Cardiac fibroblast (primary cell): ENCODE measurements at places on chromosomes 6 and 20.
A peak's percentile ranks its signal among the peaks of the same experiment; 100 is the strongest.

- peak; percentile 87 for DNase-seq
Observed at GRCh38 chr20:21315138-21315537, 12.0 kb downstream of the XRN2 start.

GRCh38 chr20:62080249-62080990, 14.7 kb upstream of the TAF4 start:
- DNase-seq, result no peak

GRCh38 chr6:142802124-142802523, 142.9 kb downstream of the HIVEP2 start:
- DNase-seq, result peak; percentile 91

- DNase-seq, result no peak
Observed at GRCh38 chr20:59996108-59996507, 37.9 kb downstream of the CDH26 start.

GRCh38 chr20:3560578-3560977, 89.8 kb downstream of the ATRN start:
- no peak for DNase-seq

DNA sequence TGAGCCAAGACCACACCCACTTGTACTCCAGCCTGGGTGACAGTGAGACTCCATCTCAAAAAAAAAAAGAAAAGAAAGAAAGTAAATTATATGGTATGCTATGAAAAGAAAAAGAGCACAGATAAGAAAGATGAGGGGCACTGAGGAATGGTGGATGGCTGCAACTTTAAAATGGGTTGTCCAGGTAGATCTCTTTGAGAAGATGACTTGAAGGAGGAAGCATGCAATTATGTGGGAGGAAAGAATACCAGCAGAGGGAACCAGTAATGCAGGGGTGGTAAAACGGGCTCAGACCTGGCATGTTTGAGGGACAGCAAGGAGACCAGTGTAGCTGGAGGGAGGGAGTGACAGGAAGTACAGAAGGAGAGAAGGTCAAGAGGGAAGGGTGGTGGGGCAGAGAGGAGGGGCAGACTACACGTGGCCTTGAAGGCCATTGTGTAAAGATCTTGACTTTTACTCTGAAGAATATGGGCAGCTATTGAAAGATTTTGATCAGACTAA, 22.3 kb downstream of the LINC00237 start:
- no peak for DNase-seq

GRCh38 chr20:45944151-45944964, 9.9 kb downstream of the PCIF1 start:
- peak; percentile 51 for DNase-seq

DNA sequence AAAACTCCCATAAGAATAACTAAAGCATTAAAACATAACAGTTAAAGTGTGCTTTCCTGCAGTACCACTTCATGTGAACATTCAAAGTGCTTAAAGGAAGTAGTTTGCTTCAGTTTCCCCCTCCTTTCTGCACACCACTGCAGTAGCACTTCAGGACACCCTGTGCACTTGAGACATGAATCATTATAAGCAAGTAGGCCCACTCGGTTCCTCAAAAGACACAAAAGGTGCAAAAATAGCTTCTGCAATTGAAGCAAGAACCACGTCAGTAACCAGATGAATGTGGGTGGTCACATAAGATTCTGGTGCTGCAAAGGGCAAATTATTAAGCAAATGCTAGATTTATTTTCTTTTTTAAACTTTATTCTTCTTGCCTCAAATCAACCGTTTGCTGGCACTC, 160.6 kb downstream of the HIVEP2 start:
- DNase-seq, result no peak

- no peak for DNase-seq
Observed at GRCh38 chr6:111759331-111759835, 113.9 kb downstream of the FYN start.

DNA sequence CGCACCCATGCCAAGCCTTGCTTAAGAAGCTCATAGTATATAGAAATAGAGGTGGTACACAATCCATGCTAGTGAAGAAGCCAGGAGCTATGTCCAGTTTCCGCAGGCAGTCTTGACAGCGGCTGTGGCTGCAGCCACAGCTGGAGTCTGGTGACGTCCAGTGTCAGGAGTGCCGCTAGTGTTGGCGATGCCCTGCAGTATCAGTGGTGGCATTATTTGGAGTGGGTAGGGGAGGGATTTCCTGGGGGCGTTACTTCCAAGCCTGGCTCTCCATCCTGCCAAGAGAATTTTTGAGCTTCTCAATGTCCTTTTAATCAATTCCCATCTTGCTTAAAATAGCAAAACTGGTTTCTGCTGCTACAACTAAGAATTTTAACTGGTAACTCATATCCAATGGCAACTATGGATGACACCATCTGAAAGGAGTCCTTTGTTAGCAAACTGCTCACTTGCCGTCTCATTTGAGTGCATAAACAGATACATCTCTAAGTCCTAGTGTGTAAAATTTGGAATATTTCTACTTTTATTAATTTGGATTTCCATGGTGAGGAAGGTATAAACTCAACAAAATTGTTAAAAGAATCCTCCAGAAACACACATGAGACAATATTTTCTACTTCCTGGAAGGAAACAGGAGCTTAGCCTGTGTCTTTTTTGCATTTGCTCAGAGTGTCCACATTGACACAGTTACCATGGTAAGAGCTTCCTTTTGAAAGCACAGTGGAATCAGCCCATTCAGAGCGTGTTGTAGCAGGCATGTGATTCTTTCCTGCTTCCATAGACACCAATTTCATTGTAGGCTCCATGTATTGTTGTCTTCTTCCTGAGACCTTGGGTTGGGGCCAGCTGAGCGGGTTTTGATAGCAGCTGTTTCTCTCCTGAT, 44.6 kb upstream of the PXDC1 start:
- peak; percentile 64 for DNase-seq

DNA sequence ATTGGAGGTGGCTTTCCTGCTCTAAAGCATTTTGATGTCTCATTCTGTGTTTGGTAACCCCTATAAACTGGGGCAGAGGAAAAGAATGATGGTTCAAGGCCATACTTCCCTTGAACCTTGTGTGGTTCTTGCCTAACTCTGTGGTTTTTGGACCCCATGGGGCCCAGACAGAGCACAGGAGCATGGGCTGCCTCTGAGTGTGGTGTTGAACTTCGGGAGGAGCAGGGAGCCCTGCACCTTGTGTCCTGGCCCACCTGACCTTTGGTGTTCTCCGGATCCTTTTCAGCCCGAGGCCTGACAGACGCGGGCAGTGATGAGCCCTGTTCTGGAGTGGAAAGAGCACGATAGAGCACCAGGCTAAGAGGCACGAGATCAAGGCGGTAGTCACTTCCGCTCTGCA, 18.8 kb downstream of the TMEM74B start:
- DNase-seq, result no peak

DNA sequence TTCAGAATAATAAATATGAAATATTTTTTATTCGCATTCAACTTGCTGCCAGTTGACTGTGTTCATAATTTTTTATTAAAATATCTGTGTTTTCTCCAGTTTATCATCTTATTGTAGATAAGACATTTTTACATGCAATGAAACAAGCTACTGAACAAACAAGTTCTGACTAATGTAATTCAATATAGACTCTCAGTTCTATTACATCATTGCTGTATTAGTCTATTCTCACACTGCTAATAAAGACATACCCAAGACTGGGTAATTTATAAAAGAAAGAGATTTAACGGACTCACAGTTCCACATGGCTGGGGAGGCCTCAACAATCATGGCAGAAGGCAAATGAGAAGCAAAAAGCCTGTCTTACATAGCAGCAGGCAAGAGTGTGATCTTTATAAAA, 1357.7 kb upstream of the CITED2 start:
- DNase-seq, result peak; percentile 26

GRCh38 chr6:29790626-29791025, 37.0 kb upstream of the HLA-G start:
- DNase-seq, result no peak

GRCh38 chr6:43292763-43293318, 5.2 kb upstream of the SLC22A7 start:
- DNase-seq, result no peak

DNA sequence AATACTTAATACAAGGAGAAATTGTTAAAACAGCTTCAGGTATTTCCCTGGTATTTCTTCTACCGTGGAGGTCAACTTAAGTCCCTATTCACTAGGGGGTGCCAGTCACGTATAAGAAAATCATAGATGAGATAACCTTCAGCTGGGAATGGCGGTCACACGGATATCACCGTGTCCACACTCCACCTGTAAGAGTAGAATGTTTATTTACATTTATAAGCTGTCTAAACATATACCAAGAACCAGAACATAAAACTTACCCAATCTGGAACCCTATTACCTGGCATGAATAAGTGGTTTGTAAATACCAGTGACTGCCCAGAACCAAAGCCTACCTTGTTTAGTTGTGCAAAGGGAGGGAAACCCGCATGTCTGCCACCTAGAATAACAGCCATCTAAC, 1.9 kb upstream of the ELOVL4 start:
- DNase-seq, result peak; percentile 81

DNA sequence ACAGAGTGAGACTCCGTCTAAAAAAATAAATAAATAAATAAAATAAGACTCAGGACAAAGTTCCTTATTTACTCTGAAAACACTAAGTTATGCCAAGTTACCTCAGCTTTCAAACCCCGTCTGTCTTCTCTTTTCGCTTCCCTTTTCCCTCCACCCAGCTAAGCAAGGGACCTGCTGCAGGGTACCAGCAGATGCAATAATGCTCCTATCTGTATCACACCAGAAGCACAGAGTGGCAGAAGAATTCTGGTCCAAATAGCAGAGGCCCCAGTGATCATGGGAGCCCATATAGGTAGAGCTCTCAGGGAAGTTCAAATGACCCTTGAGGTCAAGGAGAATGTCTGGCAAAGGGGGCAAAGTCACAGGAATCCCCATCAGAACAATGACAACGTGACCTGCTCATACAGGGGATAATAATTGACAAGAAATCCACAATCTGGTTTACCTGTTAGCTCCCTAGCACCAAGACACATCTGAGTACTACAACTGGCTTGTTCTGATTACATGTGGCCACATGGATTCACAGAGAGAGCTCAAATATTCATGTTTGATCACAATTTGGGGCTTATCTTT, 8.7 kb downstream of the GCM1 start:
- DNase-seq, result no peak

- DNase-seq, result no peak
Observed at GRCh38 chr6:74782346-74782745, 423.5 kb downstream of the COL12A1 start.

DNA sequence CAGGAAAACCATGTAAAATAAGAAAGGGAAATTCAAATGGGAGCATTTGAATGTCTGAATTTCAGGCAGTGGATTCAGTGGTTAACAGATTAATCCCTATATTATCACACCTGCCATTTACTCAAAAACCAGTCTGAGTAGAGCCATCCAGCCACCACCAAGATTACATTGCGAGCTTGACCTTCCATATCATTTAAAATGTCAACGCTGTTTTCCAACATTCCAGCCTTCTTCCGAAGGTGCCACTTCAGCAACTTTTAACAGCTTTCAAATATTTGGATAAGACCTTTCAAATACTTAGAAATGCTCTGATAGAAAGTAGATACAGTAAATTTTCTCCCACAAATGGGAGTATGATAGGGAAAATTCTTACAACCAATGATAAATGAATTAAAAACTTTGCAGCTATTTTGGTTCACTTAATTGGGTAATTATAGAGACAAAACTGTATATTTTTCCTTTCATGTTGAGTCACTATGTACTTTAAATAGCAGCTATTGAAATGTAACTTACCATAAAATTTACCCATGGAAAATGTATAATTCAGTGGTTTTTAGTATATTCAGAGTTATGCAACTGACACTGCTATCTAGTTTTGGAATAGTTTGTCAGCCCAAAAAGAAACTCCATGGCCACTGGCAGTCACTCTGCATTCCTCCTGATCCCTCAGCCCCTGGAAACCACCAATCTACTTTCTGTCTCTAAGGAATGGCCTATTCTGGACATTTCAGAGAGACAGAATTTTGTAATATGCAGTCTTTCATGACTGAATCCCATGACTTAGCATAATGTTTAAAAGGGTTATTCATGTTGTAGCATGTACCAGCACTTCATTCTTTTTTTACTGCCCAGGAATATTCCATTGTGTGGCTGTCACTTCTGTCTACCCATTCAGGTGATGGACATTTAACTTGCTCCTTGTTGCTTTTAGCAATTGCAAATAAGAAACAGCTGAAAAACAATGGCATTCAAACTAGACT, 21.5 kb downstream of the EZR start:
- peak; percentile 76 for DNase-seq

GRCh38 chr6:101826678-101827077, 433.2 kb downstream of the GRIK2 start:
- DNase-seq, result no peak

DNA sequence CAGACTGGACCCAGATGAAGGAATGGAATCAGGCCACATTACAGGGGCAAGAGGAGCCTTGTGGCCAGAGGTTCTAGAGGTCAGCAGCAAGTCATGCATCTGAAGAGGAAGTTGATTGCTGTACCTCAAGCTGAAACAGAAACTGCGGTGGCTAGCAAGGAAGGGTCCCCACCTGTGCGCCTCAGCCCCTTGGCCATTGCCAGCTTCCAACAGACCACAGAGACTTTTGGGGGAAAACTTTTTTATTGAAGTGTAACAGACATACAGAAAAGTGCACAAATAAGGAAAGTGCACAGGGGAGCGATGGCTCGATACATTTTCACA, 26.8 kb upstream of the SLC9A8 start:
- no peak for DNase-seq

GRCh38 chr6:105781248-105781647, 304.9 kb upstream of the PRDM1 start:
- DNase-seq, result no peak

DNA sequence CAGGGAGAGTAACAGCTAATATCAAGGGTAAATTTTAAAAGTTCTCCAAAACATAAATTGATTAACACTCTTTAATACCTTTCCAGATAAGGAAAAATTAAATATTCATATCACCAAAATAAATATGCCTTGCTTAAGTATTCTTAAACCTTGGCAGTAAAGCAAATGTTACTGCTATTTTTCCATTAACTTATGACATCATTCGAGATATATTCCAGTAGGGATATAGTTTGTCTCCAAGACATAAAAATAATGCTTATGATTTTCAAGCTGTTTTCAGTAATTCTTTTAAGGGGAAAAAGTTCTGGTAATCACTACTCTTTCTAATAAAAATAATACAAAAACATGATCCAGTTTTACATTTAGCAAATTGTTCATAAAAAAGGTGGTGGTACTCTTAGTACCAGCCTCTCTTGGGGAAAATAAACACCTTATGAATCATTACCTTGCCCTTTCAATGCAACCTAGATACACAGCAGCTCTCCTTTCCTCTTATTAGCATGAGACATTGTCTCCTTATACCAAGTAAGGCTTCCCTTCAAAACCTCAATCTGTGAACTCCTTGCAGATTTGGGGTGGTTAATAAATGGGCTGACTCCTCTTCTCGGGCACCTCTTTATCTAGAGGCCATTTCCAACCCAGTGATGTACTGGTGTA, 31.5 kb upstream of the LTV1 start:
- no peak for DNase-seq

- peak; percentile 94 for DNase-seq
Observed at GRCh38 chr6:158040051-158040803, 58.6 kb downstream of the SYNJ2 start.

- DNase-seq, result no peak
Observed at GRCh38 chr20:62624325-62624690, 18.0 kb upstream of the SLCO4A1 start.

DNA sequence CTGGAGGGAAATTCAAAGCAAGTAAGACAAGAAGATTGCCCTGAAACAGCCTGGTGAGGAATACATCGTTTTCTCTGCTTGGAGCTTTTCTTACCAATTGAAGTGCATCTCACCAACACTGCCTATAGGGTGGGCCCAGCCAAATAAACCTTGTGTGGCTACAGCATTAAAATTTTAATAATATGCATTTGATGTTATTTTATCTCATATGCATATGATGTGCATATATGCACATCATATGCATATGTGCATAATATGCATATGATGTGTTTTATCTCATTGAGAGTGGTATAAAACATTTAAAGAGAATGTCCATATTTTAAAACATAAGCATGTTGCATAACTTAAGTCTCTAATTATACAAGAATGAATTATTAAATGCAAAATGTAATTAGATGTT, 328.6 kb upstream of the ARID1B start:
- DNase-seq, result no peak
